ENCODE measurements at places on chromosomes 3 and 15.

- DNase-seq: no peak
Observed at GRCh38 chr3:167114619-167115018, 265.5 kb downstream of the ZBBX start.

GRCh38 chr3:62884096-62884870 lies 9.1 kb upstream of the CADPS start:
- DNase-seq: no peak

DNA sequence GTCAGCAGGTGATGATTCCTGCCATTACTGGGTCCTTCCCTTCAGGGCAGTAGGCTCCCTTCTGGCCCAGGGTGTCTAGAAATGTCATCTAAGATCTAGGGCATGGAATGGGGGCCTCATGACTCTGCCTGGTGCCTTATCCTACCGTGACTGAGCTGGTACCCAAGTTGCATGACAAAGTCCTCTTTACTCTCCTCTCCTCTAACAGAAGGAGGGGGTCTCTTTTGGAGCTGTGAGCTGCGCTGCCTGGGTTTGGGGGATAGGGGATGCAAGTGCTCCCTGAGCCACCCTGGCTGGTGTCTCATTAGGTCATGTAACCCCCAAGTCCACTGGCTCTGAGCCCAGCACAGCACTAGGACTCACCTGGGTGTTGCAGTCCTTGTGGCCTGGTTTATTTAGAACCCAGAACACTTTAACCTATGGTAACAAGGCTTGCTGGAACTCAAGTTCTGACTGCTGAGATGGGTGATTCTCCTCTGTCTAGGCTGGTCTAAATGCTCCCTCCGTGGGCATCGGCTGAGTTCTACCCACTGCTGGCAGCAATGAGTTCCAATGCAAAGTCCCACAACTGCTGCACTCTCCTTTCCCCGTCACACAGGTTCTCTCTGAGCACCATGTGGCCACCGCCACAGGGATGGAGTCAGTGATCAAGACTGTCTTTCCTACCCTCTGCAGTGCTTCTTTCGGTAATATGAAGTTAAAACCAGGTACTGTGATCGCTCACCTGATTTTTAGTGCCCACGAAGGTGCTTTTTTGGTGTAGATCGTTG lies 34.0 kb downstream of the XXYLT1 start:
- DNase-seq: no peak

DNA sequence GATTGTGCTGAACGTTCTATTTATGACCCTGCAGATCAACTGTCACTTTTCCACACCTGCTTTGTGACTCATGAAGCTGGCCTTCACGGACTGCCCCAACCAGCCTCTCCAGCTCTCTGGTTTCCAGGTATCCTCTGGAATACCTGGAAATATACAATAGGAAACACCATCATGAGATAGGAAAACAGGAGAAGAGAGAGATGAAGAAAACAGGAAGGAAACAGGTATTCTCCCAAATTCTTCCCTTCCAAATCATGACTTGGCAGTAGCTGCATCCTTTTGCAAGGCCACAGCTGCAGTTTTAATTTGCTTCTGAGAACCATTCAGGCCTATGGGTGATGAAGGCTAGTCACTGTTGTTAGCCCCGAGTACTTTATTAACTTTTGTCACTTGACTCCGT lies 909.1 kb downstream of the EPHA3 start:
- DNase-seq: no peak

DNA sequence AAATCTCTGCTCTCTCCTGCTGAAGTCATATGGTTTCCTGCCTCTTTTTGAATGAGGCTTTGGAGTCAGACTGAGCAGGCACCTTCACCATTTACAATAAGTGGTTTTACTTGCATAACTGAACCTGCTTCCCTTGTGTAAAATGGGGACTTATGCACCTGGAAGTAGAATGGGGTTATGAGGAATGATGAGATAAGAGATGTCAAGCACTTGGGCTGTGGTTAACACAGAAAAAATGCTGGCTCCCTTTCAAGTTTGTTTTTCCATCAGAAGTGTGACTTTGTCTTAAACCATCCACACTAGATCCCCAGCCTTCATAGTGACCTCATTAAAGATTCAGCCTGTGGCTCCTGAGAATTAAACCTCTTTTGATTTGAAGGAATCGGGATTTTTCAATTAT lies 5.2 kb downstream of the EXOSC7 start:
- DNase-seq: no peak

- DNase-seq: no peak
Observed at GRCh38 chr3:128415773-128416577, 50.7 kb downstream of the DNAJB8 start.
